T-helper 2 cell treated with Interferon-gamma antibody and Interleukin-4, amounts not matched to agents 5 μg/mL and 100 μg/mL, for 36 hours (primary cell): ENCODE measurements at places on chromosomes 16 and 17.

DNA sequence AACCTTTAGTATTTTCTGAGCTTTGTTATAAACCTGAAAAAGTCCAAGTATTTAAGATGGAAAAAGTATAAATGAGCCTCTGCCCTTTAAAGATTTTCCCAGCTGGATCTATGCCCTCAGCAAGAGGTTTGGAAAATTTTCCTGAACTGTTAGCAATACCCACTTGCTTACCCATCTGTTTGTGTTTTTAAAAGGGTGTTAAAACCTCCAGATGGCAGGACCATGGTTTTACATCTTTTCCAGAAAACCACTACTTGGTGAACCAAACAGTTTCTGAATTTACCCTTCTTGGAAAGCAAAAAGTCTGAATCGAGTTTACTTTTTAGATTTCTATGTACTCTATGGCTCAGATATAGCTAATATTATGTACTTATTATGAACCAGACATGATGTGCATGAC, 719 bp downstream of the PMFBP1 start:
- DNase-seq: no peak

- no peak for DNase-seq
Observed at GRCh38 chr17:72719206-72719577, 373.3 kb downstream of the SLC39A11 start.

DNA sequence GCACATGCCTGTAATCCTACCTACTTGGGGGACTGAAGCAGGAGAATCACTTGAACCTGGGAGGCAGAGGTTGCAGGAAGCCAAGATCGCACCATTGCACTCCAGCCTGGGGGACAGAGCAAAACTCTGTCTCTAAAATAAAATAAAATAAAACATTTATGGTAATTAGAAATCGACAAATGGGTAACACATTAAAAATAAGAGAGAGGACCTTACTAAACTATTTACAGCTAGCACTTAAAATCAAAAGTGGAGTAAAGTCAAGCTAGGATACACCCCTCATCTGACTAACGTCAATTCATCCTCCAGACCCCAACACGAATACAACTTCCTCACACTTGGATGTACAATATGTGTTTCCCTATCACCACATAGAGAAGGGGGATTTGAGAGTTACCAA, 27.8 kb upstream of the RHOT1 start:
- DNase-seq: no peak

DNA sequence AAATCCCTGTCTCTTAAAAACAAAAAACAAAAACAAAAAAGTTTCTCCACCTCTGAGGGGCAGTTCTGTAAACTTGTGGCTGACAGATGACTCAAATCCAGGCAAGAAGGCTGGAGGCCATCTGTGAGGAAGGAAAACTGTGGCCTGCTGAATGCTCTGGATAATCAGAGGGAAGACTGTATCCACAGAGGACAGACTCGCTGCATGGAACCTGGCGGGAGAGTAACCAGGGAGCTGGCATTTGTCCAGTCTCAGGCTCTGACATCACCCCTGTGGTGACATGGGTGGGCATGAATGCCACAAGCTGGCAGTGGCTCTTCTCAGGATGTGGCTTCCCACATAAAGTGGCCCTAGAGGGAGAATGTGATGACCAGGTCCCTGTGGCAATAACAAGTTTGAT, 2.8 kb upstream of the KSR1 start:
- no peak for DNase-seq

- DNase-seq: no peak
Observed at GRCh38 chr16:16037970-16038369, 88.6 kb downstream of the ABCC1 start.

- DNase-seq: no peak
Observed at GRCh38 chr17:77654850-77655249, 303.7 kb upstream of the TNRC6C start.

DNA sequence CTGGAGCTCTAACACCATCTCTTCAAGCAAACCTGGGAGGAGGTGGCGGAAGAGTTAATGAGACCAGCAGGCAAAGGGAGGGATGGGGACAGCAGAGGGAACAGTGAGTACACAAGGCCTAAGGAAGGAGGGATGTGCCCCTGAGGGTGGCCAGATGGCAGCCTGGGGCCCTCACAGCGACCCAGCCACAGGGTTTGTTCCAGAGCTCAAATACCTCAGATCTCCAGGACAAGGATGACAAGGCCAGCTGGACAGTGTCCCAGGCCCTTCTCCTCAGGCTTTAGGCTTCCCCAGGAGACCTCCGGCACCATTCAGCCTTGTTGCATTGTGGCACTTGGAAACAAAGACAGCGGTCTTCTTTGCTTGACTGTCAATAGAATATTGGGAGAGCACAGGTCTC, 14.9 kb downstream of the CDIP1 start:
- no peak for DNase-seq
